ENCODE measurements at places on chromosomes 3 and 15.

DNA sequence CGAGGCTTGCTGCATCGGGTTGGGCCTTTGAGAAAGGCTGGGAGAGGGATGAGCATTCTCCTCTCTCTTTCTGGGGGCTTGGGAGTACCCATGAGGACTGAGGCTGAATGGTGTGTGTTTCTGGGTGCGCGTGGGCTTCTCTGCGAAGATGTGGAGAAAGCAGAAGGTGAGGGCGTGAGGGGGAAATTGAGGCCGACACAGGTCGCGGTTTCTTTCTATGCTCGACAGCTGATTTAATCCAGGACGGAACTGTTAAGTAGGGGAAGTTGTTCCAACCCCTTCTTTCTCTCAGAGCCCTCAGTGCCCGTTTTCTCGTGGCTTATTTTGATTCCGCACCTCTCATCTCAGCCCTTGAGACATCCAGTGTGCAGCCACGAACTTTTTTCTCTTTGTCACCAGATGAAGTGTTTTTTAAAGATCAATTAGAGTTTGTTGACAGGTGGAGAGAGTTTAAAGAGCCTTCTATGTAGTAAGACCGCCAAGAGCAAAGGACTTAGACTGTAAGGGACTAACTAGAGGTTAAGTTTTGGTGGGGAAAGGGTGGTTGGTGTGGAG, 711 bp downstream of the STARD9 start:
- DNase-seq: no peak

- DNase-seq: no peak
These were observed 28.2 kb downstream of the SLC6A1 start for GRCh38 chr3:11020764-11021163.

DNA sequence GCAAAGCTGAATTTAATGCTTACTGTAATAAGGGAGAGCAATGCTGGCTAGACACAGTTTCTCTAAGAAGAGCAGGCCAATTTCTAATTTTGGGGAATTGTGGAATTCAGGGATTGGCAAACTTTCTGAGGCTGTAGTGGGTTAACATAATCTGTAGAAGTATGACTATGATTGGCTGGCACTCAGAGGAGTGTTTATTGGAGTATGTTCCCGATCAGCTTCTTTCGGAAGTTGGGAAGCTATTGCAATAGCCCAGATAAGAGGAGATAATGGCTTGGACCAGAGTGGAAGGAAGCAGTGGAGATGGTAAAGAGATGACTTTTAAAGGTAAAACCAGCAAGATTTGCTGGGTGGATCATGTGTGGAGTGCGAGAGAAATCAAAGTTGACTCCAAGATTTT, 19.4 kb downstream of the TMOD3 start:
- DNase-seq: no peak

GRCh38 chr15:55240125-55240760, 43.5 kb upstream of the RSL24D1 start:
- no peak for DNase-seq

DNA sequence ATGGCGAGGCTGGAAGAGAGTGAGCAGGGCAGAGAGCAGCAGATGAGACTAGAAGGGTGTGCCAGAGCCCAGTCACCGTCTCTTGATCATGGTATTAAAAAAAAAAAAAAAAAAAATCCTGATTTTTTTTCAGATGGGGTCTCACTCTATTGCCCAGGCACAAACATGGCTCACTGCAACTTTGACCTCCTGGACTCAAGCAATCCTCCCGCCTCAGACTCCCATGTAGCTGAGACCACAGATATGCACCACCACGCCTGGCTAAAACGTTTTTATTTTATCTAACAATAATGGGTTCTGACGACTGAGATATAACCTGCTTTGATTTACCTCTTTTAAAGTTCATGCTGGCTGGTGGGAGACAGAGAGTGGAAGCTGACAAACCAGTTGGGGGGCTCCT, 4.0 kb downstream of the GNB4 start:
- DNase-seq: no peak

DNA sequence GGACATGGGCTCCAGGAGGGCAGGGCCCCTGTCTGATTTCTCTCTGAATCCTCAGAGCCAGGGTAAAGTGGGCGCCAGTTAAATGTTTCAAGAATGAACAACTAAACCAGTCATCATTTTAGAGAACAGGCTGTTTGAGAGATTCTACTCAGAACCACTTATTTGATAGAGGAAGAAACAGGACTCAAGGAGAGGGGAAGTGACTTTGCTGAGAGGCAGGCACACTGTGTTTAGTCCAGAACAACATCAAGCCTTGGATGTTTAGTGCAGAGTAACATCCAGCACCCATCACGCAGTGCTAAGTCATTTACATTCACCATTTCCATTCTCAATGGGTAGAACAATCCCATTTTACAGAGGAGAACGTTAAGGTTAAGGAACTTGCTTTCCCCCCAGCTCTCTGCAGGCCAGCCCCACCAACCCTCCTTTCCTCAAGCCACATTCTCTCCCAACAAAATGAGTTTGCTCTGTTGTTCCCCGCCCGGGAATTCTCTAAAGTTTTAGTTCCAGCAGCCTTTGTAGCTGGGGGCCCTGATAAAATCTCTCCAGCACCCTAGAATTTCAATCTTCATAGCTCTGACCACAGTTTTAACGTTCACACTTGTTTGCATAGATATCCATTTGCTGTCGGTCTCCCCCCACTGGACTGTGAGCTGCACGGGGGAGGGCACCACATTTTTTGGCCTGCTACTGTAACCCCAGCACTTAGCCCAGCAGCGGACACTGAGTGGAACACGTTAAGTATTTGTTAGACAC, 962 bp downstream of the NMNAT3 start:
- DNase-seq: no peak

DNA sequence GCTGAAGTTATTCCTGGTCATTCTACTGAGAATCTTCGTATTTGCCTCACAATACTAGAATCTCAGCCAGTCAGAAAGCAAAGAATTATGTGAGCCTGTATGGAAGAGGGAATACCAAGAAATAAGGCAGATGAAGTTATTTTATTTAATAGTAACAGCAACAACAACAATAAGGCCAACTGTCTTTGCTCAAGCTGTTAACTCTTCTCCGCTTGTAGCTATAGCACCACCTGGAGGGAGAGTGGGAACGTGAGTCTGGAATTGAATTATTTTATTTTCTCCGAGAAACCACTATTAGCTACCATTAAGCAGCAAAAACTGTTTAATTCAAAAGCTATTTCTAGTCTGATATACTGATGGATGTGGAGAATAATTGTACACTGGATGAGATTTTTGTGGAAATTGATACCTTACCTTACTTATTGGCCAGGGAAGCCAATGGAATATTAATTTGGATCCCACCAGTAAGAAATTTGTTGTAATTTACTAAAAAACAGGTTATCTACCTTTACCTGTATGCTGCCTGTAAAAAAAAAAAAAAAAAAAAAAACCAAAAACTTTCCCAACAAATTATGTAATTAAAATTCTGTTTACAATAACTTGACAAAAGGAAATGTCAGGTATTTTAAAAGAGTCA, 50.1 kb downstream of the CALML4 start:
- no peak for DNase-seq

DNA sequence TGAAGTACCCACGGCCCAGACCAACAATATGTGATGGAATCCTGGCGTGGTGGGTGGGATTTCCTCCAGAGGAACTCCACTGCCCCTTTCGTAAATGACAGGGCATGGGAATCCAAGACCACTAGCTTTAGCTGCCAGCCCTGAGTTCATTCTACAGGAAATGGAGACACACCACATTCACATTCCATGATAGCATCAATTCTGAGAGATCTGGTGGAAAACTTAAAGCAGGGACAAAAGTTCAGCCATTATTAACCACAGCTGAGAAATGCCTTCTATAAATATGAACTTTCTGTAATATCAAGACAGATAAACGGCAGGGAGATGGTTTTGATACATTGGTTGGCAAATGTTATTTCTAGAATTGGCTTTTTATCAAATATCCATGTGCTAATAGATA, 98.2 kb downstream of the FBN1 start:
- no peak for DNase-seq

- DNase-seq: no peak
These were observed 518.2 kb downstream of the CADM2 start for GRCh38 chr3:85476891-85477495.

- no peak for DNase-seq
These were observed 95.1 kb upstream of the MELTF start for GRCh38 chr3:197124713-197125112.

DNA sequence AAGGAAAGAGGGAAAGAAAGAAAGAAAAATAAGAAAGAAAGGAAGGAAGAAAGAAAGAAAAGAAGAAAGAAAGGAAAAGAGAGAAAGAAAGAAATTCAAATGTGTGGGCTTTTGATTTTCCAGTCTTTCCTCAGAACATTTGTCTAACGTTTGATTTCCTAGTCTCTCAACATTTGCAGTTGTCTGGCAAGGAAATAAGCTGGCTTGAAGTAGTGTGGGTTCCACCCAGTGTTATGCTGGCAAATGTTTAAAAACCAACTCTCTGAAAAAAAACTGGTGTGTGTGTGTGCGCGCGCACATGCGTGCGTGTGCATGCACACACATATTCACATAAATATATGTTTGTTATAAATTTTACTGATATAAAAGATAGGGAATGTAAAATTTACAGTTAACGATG, 54.6 kb upstream of the C3orf49 start:
- DNase-seq: no peak

DNA sequence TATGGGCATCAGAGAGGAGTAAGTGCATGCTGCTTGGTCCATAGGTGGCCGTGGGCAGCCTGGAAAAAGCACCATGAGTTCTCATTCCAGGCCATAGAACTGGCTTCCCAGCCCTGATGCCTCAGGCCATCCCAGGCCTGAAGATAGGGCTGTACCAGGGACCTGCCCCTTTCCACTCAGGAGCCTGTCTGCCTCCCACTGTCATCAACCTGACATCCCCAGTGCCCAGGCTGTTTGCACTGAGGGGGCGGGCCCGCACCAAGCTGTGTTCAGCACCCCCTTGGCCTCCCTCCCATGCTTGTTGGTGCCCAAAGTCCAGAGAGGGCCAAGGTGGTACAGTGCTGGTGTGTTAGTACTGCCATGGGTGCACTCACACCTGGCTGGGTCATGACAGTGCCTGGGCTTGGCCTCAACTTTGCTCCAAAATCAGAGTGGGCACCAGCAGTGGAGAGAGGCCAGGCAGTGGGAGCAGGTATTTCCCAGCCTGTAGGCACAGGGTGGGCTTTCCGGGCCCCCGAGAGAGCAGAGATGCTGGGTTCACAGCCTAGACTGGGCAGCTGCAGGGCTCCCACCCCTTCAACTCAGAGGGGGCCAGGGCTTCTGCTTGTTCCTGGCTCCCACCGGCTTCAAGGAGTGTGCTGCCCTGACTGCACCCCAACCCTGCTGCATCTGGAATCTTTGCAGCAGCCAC, 556.1 kb downstream of the SI start:
- DNase-seq: no peak

- no peak for DNase-seq
These were observed 302.2 kb upstream of the NR2E3 start for GRCh38 chr15:71508081-71508682.

DNA sequence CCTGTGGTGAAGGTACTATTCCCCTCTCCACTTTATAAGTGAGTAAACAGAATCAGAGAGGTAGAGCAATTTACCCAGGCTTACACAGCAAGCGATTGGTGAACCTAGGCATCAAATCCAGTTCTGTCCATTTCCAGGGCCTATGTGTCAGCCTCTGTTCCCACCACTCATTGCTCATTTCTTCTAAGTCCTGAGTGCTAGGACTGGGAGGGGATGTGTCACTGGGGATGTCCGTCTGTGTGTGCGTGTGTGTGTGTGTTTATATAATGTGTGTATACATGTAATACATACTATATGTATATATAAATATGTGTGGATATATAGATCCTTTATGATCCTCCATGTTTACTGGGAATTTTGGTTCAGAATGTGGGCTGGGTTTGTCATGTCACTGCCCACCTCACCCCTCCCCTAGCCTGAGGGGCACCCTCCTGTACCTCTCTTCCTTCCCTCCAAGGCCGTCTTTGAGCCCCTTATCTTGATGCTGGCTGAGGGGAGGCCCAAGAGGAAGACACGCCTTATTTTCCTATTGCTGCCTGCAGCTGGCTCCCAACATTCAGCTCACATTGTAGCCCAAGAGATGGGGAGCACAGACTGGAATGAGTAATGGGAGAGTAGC, 2.1 kb downstream of the TMEM43 start:
- DNase-seq: no peak

- no peak for DNase-seq
These were observed 159.1 kb downstream of the TIGIT start for GRCh38 chr3:114452937-114453336.
